HCT116 (cell line): ENCODE measurements at places on chromosomes 5 and 9. TPM values are rescaled to one million over a fixed set of nuclear protein-coding genes. Genes with fewer than 3 reads are reported as not detected.

FAM169A gene
- total RNA-seq: 23.2 TPM

CEMIP2 gene
- total RNA-seq: 14.3 TPM

SLC6A19 gene
- total RNA-seq: not detected

IQGAP2 gene
- 2.0 TPM for total RNA-seq

HOMER1 gene
- total RNA-seq: 21.4 TPM

GRCh38 chr9:95285307-95285706, 32.2 kb downstream of the FANCC start:
- no peaks in the 10 kb centered on the region for H3K36me3 ChIP-seq
- peaks cover 4% of the 10 kb centered on the region; the same call in 1 of the 2 replicates for H3K4me1 ChIP-seq
- H3K27me3 ChIP-seq: no peaks in the 10 kb centered on the region
- DNase-seq: no peak

COL15A1 gene
- total RNA-seq: 0.15 TPM

- no peaks in the 10 kb centered on the region for H3K27me3 ChIP-seq
- no peak overlapping the region for H3K4me3 ChIP-seq
- no peaks in the 10 kb centered on the region for H3K4me1 ChIP-seq
Observed at GRCh38 chr9:25261445-25261844, 416.8 kb downstream of the TUSC1 start.

FOXD4L5 gene
- total RNA-seq: 0.61 TPM

GDNF gene
- total RNA-seq: not detected

- H3K27me3 ChIP-seq: no peaks in the 10 kb centered on the region
- no peaks in the 10 kb centered on the region for H3K4me1 ChIP-seq
- H3K27ac ChIP-seq: no peak overlapping the region
- no peak for DNase-seq
- no peak overlapping the region for H3K4me3 ChIP-seq
- peaks cover 5% of the 10 kb centered on the region for H3K36me3 ChIP-seq
Observed at GRCh38 chr5:14702238-14702839, 37.8 kb downstream of the OTULIN start.

DNA sequence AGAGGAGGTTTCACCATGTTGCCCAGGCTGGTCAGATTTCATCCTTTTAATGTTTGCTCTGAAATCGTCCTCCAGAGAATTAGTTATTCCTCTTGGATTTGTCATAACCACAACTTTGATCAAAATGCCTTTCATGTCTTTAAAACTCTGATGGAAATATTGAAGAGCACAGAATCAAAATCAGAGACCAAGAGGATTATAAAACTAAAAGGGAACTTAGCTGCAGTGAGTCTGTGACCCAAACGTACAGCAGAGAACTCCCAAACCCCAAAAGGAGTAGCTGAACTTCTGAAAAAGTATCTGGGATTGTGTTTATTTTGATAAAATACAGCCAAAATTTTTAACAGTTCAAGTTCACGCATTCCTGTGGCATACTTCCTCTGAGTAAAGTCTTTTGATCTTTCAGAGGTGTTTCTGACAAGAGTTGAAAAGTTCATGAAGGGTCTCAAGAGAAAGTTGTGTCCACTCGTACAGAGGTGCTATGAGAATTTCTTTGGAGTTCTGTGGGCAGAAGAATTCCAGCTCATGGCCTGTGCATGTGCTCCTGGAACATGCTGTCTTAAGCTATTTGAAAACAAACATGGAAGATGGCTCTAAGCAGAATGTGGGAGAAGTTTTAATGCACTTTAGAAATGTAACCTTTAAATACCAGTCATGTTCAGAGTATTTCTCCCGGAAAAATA, 124.0 kb downstream of the ESM1 start:
- H3K27me3 ChIP-seq: no peaks in the 10 kb centered on the region; the same call in 1 of the 2 replicates
- H3K36me3 ChIP-seq: no peaks in the 10 kb centered on the region
- H3K27ac ChIP-seq: no peak overlapping the region; the same call in 1 of the 2 replicates
- no peak overlapping the region for H3K4me3 ChIP-seq
- H3K4me1 ChIP-seq: peaks cover 11% of the 10 kb centered on the region

DNA sequence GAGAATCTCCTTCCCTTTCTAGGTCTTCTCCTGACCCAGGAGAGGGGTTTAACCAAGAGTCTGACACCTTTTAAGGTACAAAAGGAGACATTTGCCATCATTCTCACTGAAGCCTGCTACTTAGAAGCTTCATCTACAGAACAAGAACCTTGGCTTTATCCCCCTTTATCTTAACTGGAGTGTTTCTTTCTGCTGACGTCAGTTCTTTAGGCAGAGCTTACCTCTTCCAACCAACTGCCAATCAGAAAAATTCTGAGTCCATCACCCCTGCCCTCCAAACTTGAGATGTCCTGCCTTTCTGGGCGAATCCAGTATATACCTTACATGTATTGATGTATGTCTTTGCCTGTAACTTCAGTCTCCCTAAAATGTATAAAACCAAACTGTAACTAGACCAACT, 37.2 kb downstream of the PLEKHG4B start:
- no peaks in the 10 kb centered on the region for H3K36me3 ChIP-seq
- no peak overlapping the region for H3K27ac ChIP-seq
- DNase-seq: no peak
- H3K4me3 ChIP-seq: no peak overlapping the region
